ENCODE measurements at places on chromosomes 6 and 20.
A peak's percentile ranks its signal among the peaks of the same experiment; 100 is the strongest.

- no peak for DNase-seq
These were observed 129.0 kb upstream of the TNFAIP3 start for GRCh38 chr6:137737836-137738596.

DNA sequence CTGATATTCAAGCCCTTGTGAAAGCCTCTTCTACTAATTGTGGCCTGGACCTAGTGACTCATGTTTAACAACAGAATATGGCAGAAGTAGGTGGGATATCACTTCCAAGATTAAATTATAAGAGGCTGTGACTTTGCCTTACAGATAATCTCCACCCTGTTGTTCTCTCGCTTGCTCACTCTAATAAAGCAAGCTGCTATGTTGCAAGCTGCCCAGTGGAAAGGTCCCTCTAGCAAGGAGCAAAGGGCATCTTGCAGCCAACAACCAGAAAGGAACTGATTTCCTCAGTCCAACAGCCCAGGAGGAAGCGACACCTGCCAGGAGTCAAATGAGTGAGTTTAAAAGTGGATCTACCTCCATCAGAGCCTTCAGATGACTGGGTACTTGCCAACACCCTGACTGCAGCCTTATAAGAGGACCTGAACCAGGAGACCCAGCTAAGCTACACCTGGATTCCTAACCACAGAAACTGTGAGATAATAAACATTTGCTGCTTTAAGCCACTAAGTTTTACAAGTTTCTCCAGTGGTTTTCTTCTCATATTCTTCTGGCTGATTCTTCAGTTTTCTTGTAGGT, 112.6 kb downstream of the FRK start:
- DNase-seq: peak; percentile 32

DNA sequence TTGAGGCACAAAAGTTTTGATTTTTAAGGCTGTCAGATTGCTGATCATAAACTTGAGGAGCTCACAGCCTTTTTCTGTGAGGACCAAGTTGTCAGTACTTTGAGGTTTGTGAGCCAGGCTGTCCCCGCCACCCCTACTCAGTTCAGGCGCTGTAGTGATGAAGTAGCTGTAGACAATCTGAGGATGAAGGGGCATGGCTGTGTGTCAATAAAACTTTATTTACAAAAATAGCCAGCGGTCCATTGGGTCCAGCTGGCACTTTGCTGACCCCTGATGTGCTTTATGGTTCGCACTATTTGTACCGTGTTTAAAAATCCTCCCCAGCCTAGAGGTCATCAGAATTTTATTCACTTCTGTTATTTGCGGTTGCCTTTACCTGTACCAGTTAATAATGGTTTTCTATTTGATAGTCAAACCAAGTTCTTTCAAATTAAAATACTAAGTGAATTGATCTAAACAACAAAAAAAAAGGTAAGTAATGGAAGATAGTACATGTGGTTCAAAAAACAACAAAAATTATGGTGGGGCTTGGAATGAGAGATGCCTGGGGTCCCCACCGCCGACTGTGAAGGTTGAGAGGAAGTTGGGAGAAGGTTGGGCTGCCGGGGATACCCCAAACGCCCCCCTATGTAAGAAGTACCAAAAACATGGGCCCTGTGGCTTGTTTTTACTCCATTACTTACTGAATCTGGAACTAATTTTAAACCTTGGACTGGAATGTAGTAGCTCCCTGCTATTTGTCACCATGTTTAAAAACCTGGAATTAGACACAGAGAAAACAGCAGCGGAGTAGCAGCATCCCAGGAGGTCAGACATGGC, 123.6 kb downstream of the SYCP2 start:
- DNase-seq: no peak

DNA sequence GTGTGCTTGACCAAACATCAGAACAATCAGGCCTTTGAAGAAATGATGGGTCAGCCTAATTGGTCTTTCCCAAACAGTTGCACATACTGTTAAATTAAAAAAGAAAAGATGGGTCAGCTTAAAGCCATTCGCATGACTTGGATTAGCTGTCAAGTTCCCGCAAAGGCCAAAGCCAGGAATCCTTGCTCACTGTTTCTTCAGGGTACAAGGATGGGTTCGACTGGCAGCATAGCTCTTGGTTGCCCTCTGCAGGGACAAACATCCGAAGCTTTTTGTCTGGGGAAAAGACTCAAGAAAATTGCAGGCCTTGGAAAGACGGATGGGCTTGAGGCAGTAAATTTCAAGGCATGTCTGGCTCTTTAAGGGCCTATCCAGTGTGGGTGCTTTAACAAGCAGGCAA, 168.0 kb downstream of the HDGFL1 start:
- no peak for DNase-seq

DNA sequence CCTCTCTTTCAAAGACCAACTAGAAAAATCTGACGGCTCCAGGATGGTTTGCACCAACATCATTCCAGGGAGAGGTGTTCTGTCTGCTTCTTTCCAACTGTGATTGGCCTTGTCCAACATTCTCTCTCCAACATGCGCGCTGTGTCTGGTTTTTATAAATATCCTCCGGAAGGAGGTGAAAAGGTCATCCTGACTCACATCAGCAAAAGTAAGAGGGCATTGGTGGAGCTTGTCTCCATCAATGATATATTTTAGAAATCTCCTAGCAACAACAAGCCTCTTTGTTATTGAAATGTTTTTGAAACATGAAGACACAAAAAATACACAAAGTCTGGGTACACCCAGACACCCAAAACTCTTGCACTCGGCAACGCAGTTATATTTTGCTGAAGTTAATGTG, 475.3 kb upstream of the JARID2 start:
- DNase-seq: no peak

GRCh38 chr20:32449890-32450401, 91.8 kb downstream of the ASXL1 start:
- peak; percentile 36 for DNase-seq

DNA sequence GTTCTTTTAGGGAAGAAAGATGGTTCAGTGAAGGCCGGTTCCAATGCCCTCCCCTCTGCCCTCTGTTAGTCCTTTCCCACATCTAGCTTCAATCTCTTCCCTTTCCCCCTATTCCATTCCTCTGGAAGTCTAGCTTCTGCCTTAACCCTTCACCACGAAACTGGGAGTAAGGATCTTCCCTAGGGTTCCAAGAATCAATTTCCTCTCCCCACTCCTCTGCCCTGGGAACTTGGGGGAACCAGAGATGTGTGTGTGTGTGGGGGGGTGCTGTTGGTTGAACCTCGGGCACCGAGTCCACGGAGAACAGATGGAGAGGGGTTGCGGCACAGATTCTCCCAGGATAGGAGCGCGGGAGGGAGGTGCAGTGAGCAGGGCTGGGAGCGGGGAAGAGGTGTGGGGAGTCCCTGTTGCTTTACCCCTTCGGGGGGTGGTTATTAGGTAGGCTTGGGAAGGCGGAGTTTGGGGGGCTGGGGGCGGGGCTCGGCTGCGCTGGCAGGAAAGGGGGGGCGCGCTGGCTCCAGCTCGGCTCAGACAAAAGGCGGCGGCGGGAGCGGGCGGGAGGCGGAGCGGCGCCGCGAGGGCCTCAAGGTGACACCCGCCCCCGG, at the start of gene TMEM151B:
TSS of gene TMEM151B (plus strand) at position 530 of the 605 bp plus-strand sequence. CDS start 293 bp downstream, outside the sequence.
- DNase-seq: no peak

- DNase-seq: no peak
These were observed 43.8 kb downstream of the FUT9 start for GRCh38 chr6:96059586-96059985.

DNA sequence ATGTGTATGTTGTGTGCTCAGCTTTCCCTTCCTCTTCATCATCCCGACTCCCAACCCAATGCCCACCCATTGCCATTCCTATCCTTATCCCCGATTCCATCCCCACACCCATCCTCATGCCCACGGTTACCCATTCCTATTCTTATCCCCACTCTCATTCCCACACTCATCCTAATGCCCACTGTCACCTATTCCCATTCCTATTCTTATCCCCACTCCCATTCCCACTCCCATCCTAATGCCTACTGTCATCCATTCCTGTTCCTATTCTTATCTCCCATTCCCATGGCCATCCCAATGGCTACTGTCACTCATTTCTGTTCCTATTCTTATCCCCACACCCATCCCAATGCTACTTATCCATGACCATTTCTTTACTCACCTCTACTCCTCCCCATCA, 254.1 kb downstream of the DHX35 start:
- no peak for DNase-seq

- DNase-seq: no peak
These were observed 560.1 kb downstream of the UTRN start for GRCh38 chr6:144845186-144845585.

DNA sequence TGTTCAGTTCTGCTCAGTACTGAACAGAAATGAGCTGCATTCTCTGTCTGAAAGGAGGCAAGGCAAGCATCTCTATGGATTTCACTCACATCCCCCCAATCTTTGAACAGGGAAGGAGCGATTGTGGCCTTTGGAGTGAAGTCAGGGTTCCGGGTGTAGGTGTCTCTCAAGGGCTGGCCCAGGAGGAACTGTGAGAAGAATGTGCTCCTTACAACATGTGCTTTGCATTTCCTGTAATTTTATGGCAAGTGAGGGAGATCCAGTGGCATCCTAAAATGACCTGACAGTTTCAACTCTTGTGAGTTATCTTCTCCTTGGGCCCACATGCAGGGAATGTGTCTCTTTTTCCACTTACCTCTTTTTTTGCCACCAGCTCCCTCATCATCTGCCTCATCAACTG, 63.0 kb upstream of the RIN2 start:
- DNase-seq: no peak

DNA sequence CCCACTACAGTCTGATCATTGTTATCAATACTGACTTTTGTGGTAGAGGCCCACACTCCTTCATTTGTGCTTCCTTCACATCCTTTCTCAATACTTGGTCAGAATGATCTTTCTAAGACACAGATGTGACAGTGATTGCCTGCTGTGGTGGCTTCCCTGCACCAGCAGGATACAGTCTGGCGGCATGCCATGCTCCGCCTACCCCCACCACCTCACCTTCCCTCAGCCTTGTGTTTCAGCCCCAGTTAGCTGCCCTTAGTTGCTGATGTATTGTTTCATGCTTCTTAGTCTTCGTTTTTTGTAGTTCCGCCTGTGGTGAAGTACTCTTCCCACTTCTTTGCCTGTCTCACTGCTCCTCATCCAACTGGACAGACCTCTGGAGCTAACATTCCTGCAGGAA, 10.9 kb downstream of the LRRC1 start:
- DNase-seq: no peak

- DNase-seq: no peak
These were observed 12.6 kb downstream of the SRC start for GRCh38 chr20:37358366-37359150.

GRCh38 chr6:47079638-47080037, 37.5 kb upstream of the ADGRF1 start:
- DNase-seq: no peak

- peak; percentile 78 for DNase-seq
These were observed 6.4 kb upstream of the CHRNA4 start for GRCh38 chr20:63367446-63368055.

DNA sequence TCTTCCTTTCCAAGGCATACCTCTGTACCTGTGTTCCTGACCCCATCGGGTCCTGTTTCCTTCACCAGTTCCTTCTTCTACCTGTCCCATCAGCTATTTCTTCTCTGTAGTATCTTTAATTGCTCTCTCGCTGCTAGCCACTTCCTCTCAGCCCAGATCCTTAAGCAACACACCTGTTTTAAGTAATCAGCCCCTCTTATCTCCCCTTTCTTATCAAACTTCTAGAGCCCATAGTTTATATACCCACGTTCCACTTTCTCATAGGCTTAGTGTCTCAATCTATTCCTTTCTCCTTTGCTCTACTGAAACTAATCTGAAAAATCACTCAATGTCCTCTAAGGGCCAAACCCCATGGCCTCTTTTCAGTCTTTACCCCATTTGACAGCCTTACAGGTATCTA, 239.6 kb downstream of the BTBD9 start:
- DNase-seq: no peak

GRCh38 chr6:70099732-70100131, 203.2 kb downstream of the COL9A1 start:
- no peak for DNase-seq

GRCh38 chr20:35607003-35607735, 8.5 kb upstream of the SPAG4 start:
- no peak for DNase-seq

DNA sequence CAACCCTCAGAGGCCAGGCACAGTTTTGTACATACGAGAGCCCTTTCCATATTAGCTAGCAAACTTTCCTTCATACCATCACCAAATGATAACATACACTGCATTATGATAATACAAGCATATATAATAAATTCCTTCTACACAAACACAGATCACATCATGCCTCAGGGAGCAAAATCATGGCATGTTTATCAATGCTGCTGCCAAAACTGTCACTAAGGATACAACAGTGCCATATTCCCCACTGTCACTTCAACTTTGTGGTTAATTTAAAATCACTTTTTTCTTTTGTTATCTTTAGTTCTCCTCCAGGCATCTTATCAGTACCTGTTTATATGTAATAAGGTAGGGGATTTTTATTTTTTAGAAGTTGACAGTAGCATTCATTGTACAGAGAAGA, 196.3 kb downstream of the EPM2A start:
- DNase-seq: no peak

- no peak for DNase-seq
These were observed 51.1 kb downstream of the MMS22L start for GRCh38 chr6:97231911-97232310.

- no peak for DNase-seq
These were observed 193.5 kb downstream of the UNC5CL start for GRCh38 chr6:40845553-40845952.

- no peak for DNase-seq
These were observed 60.0 kb upstream of the BTN3A2 start for GRCh38 chr6:26304797-26305640.

DNA sequence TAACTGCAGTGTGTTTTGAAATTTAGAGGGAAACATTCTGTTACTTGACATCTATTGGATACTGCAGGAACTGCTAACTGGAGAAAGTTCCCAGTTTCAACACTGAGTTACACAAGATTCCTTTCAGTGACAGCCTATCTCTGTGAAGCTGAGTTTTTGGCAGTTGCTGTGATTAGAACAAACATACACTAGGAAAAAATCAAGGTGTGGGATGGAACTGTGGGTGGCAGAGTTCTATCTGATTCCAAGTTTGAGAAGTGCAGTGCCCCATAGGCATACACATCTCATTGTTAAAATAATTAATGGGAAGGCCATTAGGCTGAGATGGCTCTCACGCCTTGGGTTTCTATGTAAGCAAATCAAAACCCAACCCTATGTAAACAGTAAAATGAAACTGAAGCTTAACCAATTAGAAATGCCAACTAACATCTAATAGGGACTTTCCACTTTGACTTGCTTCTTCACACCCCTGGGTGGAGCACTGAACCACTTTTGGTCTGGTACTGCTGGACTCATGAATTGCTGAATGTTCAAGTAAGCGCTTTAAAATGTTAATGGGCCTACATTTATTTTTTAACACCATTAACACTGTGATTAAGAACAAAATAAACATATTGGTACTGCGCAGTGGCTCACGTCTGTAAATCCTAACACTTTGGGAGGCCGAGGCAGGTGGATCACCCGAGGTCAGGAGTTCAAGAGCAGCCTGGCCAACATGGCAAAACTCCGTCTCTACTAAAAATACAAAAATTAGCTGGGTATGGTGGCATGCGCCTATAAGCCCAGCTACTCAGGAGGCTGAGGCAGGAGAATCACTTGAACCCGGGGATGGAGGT, 55.2 kb upstream of the TBC1D7 start:
- no peak for DNase-seq

GRCh38 chr6:166629628-166630027, 2.6 kb upstream of the RPS6KA2 start:
- no peak for DNase-seq
